ENCODE measurements at places on chromosomes 1 and 21.

GRCh38 chr21:32507342-32507919 lies 77.9 kb downstream of the TCP10L start:
- DNase-seq = no peak

DNA sequence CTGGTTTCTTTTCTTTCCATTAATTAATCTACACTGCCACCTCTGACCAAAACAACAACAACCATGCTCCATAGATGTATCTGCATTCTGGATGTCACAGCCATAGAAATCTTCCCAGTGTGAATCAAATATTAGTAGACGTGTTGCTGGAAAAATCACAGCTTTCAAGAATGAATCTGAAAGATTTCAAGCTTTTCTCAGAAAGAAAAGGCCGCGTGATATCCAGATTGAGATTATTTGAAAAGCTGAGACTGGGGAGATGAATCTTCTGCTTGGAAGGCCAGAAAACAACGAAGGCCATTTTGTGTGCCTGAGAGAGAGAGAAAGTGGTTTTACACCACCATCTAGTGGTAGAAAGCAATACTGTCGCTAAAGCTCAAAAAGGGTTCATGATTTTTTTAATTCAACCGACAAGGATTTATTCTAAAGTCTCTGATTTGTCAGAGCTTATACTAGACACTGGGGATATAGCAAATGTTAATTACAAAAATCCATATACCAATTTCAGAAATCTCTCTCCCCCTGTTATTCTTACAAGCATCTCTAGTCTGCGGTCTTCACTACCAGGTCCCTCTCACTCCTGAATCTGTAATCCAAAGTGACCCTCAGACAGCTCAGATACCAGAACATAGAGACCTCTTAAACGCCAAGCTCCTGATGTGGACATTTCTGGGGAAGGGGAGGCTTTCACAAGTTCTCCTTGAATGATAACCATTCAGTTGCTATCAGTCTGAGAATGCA lies 87.5 kb upstream of the SGIP1 start:
- DNase-seq = peak; percentile 74

GRCh38 chr21:39660191-39660980 lies 47.6 kb downstream of the B3GALT5 start:
- peak; percentile 81 for DNase-seq

DNA sequence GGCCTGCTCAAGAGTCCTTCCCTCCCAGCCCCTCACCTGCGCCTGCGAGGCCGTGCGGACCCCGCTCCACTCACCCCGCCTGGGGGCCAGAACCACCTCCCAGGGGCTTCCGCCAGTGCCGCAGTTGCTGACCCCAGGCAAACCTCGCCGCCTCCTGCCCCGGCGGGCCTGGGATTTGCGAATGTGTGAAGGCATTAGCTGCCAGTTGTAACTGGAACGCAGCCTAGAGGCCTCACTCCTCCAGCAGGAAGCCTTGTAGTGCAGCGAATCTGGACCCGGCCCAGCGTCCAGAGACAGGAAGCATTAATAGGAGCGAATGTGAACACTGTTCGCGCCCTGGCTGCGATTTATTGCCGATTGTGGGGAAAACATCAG lies 140.9 kb upstream of the ARHGEF16 start:
- DNase-seq = peak; percentile 95

GRCh38 chr1:198399452-198399851 lies 141.0 kb downstream of the ATP6V1G3 start:
- DNase-seq = peak; percentile 47

DNA sequence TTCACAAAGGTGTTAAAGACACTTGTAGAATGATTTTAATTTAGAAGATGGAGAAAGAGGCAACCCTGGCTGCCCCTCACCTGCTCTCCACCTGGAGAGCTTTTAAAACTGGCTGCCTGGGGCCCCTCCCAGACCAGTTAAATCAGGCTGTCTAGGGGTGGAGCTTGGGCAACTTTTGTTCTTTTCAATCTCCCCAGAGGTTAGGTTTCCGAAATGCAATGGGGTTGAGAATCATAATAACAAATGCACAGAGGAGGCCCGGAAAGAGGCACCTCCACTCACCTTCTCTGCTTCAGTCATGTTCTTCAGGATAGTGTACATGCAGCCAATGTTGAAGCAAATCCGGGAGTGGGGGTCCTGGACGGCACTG lies 400 bp downstream of the NCF2 start:
- no peak for DNase-seq

- DNase-seq = peak; percentile 5
Observed at GRCh38 chr1:93518516-93518915, 70.6 kb downstream of the FNBP1L start.

- peak; percentile 88 for DNase-seq
Observed at GRCh38 chr1:41613689-41614574, 129.4 kb upstream of the EDN2 start.

GRCh38 chr1:248590055-248590454 lies 7.4 kb downstream of the OR2T10 start:
- DNase-seq = no peak

DNA sequence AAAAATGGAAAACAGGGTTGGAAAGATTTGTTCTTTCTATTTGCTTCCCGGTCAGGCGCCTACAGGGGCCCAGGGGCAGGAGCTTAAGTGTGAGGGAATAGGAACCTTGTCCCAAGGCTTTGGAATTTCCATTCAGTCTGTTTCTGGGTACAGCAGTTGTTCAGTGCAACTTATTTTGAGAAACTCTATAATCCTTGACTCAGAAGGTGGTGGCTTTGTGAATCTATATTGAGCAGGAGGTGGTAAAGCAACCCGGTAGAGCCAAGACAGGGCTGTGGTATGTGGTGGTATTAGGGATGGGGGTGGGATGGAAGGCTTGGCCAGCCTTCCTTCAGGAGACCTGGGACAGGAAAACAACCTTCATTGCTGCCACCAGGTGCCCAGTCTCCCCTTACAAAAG lies 20.0 kb downstream of the GJA5 start:
- DNase-seq = no peak

- peak; percentile 97 for DNase-seq
Observed at GRCh38 chr1:201696217-201696761, 132.7 kb upstream of the IPO9 start.

GRCh38 chr21:36103434-36103833 lies 31.4 kb upstream of the CBR3 start:
- no peak for DNase-seq

DNA sequence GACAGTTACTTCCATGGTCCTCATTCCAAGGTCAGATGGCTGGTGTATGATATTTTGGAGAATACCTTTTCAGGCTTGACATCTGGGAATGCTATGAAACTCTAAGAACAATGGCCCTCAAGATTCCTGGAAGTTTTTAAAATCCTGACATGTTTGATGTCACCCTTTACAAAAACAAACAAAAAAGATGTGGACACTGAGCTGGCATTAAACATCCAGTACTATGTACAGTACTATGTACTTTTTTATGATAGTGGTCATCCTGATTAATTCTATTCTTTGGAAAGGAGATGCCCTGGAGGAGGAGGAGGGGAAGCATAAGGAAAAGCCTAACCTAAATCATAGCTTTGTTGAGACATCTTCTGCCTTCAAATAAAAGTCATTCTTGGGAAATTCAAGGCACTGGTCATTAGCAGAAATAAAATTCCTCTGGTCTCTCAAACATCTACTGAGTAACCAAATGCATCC lies 235.4 kb downstream of the HMCN1 start:
- peak; percentile 93 for DNase-seq

DNA sequence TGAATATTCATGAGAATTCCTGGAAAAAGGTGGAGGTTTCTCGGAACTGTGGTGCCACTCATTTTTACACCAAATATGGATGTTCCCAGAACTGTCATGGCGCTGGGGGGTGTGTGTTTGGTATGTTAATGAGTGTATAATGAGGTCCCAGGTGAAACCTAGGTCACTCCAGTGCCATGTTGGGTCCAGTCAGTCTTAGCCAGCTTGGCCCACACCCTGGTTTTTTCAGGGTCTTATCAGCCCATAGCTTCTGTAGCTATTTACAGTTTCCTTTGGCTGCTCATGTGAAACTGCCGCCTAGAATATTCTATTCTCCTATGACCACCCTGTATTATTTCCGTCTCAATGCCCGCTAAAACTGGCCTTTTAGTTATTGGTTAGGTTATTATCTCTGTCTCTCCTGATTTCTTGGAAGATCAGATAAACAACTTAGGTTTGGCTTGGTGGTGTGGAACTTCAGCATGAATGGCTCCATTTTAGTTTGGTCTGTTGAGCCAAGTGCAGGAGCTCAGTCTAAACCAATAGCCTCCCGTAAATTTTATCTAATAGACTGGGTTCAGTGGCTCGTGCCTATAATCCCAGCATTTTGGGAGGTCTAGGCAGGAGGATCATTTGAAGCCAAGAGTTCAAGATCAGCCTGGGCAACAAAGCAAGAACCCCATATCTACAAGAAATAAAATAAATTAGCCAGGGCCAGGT lies 42.1 kb upstream of the EDARADD start:
- no peak for DNase-seq

- no peak for DNase-seq
Observed at GRCh38 chr1:205150651-205151428, 29.1 kb upstream of the RBBP5 start.

DNA sequence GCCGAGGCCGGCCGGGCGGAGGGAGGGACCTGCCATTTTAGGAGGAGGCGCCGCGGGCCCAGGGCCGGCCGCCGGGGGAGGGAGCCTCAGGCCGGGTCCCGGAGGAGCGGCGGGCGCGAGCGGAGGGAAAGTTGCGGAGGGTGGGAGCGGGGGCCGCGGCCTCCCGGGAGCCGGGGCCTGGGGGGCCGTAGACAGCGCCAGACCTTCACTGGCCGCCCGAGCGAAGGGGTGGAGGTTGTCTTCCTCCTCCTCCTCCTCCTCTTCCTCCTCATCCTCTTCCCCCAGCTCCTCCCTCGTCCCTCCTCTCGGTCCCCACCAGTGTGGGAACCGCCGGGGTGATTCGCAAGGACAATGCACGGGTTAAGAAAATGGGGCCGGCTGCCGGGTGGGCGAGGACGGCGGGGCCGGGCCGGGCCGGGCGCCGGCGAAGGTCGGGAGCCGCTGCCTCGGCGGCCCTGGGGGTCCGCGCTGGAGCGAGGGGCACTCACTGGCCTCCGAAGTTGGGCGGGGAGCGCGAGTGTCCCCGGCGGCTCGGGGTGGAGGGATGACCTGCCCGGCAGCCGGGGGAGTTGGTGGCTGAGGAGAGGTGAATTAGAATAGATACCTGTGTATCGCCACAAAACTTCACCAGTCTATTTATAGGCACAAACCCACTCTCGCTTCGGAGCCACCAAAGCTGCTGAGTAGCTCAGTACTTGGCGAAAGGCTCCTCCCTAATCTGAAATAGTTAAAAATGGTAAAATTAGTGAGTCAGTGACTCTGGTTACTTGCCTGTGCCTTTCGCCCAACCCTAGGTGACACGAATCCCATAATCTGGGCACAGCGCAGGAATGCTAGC lies 1.3 kb downstream of the DYRK1A start:
- DNase-seq = peak; percentile 50

GRCh38 chr1:93692983-93693591 lies 11.4 kb upstream of the BCAR3 start:
- DNase-seq = peak; percentile 84

DNA sequence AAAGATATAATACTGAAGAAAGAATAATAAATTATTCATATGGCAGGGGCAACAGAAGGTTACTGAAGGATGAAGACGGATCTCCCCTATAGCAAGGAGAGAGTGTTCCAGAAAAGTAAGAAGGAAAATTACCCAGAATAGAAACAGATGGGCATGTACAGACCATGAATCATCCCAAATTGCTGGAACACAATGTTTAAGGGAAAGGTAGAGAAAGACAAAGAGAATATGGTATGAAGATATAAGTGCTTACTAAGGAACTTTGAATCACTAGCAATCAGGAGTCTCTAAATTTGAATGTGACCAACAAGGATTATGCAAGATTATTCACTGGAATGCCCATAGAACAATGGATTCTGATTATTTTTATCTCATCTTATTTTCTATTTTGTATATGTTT lies 375.4 kb downstream of the COL11A1 start:
- DNase-seq = peak; percentile 0

DNA sequence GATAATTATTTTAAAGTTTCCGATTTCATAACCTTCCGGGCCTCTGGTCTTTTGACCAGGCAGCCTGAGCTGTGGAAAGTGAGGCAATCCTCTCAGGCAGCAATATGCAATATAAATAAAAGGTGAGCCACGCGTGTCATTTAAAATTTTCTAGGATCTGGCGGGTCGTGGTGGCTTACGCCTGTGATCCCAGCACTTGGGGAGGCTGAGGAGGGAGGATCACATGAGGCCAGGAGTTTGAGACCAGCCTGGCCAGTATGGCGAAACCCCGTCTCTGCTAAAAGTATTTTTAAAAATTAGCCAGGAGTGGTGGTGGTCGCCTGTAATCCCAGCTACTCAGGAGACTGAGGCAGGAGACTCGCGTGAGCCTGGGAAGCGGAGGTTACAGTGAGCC lies 546 bp upstream of the ZNF695 start:
- DNase-seq = no peak

DNA sequence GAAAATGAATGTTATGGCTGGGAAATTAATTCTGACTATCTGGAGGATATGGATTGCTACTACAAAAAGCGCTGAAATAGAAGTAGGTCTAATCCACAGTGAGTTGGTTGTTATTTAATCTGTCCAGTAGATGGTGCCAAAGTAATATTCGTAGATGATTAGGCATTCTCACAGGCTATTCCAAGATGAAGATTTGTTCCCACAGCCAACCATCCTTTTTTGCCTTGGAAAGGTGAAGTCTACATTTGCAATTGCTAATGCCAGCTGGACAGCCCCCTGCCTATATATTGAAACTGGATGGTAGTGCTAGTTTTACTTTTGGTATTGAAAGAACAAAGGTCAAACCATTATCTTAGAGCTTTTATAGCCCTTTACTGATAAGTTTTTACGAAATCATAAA lies 43.8 kb downstream of the RBM11 start:
- peak; percentile 41 for DNase-seq

DNA sequence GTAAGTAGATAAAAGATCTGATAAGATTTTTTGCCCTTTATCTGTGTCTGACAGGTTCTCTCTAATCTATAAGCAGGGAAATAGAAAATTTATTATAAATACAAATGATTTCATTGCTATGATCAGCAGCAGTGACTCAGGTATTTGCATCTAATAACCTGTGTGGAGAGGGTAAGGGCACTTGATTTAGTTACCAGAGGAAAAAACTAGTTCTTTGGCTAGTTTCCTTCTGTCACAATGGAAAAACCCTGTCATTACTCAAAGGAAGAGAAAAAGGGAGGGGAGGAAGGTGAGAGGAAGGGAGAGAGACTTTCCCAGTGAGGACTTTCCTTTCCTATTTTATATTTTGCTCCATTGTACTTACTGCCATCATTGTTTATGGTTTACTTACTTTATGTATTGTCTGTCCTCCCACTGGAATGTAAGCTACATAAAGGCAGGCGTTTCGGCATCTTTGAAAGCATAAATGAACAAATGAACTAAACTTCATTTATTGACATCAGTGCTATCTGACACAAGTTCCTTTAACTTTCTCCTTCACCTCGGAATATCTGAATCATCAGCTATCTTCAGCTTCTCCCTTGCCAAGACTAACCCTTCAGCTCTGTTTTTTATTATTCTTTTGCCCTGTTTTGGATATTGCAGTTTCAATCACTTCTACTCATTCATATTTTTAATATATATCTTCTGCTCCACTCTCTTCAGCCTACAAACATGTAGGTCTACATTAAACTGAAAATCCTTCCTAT lies 34.9 kb downstream of the WDR3 start:
- no peak for DNase-seq
